Esophagus (tissue), 2 donors: ENCODE measurements at places on chromosomes 3 and 15. TPM values are rescaled to one million over a fixed set of nuclear protein-coding genes. Genes with fewer than 3 reads are reported as not detected.

The GPR62 gene
- polyA plus RNA-seq, result 0.05 TPM

The IREB2 gene
- 9.0 TPM for polyA plus RNA-seq

The CLDN18 gene
- 0.05 TPM for polyA plus RNA-seq

The HYAL1 gene
- 4.2 TPM for polyA plus RNA-seq

The FES gene
- polyA plus RNA-seq, result 3.8 TPM

The RGMA gene
- 27.7 TPM for polyA plus RNA-seq
